ENCODE measurements at places on chromosomes 2 and 18.

GRCh38 chr2:105875241-105875640 is 130.5 kb downstream of the NCK2 start:
- DNase-seq: no peak

GRCh38 chr2:241011296-241011600 is 12.8 kb downstream of the SNED1 start:
- no peak for DNase-seq

GRCh38 chr2:42516418-42516901 is 22.7 kb upstream of the KCNG3 start:
- no peak for DNase-seq

GRCh38 chr2:10228611-10229365 is 73.9 kb upstream of the HPCAL1 start:
- no peak for DNase-seq

GRCh38 chr2:46328829-46329228 is 31.6 kb downstream of the EPAS1 start:
- DNase-seq: no peak

- no peak for DNase-seq
These were observed 136.9 kb upstream of the SPOPL start for GRCh38 chr2:138364554-138365162.

GRCh38 chr2:144595686-144596072 is 75.8 kb upstream of the ZEB2 start:
- DNase-seq: no peak

DNA sequence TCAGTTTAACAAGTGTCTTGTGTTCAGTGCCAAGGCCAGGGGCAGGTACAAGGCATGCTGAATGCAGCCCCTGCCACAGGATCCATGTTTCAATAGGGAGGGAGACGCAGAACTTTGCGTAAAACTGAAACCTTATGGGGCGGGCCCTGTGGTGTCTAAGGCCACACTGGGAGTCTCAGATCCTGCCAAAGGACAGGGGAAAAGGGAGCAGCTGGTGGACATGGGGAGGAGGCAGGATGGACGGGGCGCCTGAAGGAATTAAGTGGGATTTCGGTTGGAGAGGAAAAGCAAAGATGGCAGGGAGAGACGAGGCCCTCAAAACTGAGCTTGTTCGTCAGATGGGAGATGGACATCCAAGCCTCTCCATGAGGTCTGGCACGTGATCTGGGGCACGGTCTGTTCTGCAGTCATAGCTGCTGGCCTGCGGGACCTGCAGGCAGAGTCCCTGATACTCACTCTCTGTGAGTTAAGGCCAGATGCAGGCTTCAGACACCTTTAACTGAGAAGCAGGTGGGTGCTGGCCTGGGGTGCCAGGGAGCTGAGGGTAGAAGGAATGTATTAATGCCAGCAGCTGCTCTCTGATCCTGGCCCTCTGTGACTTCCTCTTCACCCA is 48.8 kb downstream of the TCF7L1 start:
- no peak for DNase-seq

- no peak for DNase-seq
These were observed 43.7 kb upstream of the FOSL2 start for GRCh38 chr2:28348921-28349320.

GRCh38 chr2:10052216-10052615 is 8.9 kb downstream of the KLF11 start:
- no peak for DNase-seq

- DNase-seq: no peak
These were observed 159.6 kb downstream of the RND3 start for GRCh38 chr2:150327564-150328489.

DNA sequence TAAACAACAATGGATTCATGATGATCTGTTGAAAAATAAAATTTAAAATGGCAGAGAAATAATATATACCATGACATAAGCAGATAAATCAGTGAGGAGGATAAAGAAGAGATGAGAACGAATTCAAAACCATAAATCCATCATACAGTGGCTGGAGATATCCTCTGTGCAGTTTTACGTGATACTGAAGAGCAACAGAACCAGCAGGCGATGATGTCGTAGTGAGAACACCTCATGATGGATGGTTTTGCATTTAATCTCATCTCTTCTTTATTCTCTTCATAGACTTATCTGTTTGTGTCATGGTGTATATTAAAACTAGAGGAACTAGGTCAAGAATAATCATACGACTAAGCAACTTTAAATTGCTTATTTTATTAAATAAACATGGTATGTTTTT is 56.3 kb downstream of the TNFRSF11A start:
- DNase-seq: no peak

- no peak for DNase-seq
These were observed 113.6 kb downstream of the ADCYAP1 start for GRCh38 chr18:1018181-1018681.

DNA sequence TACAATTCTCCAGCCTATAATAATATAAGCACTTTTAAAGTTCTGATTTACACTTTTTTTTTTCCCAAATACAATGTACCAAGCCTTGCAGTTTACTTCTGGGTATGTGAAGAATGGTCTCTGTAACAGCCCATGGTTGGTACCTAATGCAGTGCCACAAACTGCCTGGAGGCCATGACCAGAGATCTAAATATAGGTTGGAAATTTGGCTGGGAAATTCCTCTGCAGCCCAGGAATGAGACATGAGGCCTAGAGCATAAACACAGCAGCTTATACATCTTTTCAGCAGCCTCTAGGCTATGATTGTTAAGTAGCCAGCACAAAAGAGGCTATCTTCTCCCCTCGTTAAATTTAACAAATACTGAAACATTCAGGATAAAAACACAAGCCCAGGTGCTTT is 432.0 kb upstream of the FAM98A start:
- DNase-seq: no peak

GRCh38 chr2:70852824-70853223 is 17.2 kb upstream of the CD207 start:
- no peak for DNase-seq

DNA sequence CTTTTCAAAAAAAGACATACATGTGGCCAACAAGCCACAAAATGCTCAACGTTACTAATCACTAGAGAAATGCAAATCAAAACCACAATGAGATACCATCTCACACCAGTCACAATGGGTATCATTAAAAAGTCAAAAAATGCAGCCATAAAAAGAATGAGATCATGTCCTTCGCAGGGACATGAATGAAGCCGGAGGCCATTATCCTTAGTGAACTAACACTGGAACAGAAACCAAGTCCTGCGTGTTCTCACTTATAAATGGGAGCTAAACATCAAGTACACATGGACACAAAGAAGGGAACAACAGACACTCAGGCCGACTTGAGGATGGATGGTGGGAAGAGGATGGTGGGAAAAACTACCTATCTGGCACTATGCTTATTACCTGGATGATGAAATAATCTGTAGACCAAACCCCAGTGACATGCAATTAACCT is 17.8 kb upstream of the ATL2 start:
- DNase-seq: no peak

DNA sequence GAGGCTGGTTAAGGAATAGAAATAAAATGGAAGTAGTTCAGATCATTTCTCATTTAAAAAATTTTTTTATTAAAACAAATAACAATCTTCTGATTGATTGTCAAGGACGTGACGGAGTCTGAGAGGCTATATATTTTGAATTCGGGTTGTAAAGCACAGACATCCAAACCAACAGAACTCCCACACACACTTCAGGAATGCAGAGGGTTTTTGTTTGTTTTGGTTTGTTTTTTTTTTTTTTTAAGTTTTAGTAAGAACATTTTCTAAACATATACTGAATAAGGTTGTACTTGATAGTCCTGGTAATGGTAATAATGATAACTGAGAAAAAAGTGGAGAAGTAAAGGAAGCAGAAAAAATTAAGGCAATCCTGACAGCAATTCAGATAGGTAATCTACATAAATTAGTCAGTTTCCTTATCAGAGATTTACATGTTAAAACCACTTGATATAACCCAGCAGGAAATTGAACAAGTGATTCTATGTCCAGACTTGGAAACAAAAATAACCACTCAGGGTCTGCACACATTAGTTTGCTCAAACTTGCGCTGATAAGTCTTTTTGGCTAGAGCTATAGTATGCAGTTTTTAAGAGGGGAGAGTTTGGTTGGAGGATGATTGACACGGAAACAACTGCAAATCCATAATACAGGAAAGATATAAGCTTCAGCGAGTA is 51.5 kb upstream of the CTAGE1 start:
- DNase-seq: no peak

GRCh38 chr2:193527146-193527545 is 1332.4 kb upstream of the TMEFF2 start:
- DNase-seq: no peak

GRCh38 chr2:11899264-11899818 is 152.9 kb downstream of the LPIN1 start:
- DNase-seq: no peak

DNA sequence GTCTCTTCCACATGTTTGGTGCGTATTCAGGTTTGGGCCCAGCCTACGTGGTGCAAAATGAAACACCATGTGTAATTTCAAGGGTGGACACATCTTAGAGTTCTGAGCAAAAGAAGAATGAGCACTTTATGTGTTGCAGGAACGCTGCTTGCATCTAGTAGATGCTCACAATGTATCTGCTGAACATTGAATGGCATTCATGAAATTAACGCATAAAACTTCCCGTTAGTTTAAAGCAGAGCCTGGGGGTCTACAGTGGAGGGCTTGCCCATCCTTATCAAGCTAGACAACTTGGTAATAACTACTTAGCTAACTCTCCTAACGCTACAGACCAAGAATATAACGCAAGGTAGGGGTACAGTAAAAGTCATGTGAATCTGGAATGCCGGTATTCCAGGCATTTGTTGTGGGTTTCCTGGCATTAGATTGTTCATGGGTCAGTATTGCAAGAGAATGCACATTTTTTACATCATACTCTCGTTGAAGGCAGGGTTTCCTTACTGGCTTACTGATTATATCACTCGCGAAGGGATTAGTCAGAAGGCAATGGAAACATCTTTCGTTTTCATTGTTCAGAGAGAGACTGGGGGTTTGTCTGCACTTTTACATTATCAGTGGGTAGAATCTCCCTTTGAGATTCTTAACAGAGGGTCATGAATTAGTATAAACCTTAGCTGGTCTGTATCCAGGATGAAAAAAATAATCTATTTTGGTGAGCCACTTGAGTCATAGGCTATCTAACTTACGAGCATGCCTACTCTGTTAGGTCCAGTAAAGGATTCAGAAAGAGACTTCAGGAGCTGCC is 229.5 kb upstream of the EPAS1 start:
- no peak for DNase-seq

GRCh38 chr18:59873641-59874040 is 26.2 kb upstream of the PMAIP1 start:
- no peak for DNase-seq

DNA sequence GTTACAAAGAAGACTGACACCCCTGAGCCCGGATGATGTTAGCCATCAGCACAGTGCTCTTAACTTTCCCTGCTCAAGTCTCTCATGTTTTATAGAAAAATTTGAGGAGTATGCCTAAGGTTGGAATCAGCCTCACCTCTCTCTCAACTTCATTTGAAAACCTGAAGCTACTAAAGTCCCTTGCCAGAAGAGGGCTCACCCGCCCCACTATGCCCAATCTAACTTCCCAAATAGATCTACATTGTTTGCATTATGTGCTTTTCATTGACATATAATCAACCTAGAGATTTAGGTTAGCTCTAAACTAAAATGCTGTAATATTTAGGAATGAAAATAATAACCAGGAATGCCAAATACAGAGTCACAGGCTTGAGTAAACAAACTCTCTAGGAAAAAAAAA is 305.4 kb downstream of the NCKAP5 start:
- no peak for DNase-seq

DNA sequence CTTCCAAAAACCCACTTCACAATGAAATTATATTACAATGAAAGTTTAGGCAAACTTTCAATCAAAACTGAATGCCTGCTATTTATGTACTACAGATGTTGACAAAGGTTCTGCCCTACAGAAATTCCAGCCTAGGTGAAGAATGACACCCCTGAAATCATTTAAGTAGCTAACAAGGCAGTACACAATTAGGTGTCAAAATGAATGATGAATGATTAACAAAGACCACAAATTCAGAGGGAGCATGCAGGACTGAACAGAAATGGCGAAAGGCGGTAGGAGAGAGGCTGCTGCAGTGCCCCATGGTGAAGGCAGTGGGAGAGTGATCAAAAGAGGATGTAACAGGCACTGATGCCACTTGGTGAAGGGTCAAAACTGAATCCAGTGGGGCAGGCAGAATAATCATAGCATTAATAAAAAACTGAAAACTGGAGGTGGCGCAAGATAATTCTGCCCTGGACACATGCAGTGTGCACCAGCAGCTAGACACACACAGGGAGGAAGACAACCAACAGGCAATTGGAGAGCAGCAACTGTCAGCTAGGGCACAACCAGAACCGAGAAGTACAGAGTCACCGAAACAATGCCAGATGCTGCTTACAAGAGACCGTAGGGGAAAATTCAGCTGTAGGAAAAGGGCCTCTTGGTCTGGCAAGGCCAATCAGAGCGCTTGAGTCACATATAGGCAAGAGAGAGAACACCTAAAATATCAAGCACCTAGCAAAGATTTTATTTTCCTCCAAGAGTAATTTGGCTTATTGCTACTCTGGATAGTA is 4.5 kb downstream of the TMEM131 start:
- no peak for DNase-seq

- no peak for DNase-seq
These were observed 3.8 kb downstream of the TCF4 start for GRCh38 chr18:55584201-55584600.

- no peak for DNase-seq
These were observed 3.7 kb downstream of the RTP5 start for GRCh38 chr2:241873081-241873802.

DNA sequence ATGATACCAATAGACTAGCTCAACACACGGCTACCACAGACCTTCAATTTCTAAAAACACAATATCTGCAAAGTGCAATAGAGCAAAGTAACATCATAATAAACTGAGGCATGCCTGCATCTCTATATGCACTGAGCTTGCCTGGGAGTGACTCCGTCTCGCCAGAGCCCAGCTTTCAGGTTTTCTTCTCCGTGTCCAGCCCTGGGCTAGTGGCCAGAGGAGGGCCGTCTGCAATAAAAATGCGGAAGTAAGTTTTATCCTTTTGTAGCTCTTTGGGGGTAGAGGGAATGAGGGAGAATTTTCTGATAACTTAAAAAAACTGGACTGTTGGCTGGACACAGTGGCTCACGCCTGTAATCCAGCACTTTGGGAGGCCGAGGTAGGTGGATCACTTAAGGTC is 41.0 kb upstream of the GPR17 start:
- DNase-seq: no peak

DNA sequence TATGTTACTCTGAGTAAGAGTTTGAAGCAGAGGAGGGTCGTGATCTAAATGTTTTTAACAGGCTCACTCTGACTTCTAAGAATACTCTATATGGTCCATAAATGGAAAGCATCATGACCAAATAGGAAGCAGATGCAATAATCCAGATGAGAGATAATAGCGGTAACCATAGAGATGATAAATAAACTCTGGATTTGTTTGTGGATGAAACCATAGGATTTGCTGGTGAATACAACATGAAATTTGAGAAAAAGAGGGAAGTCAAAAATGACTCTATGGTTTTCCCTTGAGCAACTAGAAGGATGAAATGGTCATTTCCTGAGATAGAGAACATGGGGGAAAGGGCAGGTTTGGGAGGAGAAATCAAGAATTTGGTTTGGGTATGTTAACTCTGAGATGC is 3.9 kb downstream of the HEATR5B start:
- no peak for DNase-seq

DNA sequence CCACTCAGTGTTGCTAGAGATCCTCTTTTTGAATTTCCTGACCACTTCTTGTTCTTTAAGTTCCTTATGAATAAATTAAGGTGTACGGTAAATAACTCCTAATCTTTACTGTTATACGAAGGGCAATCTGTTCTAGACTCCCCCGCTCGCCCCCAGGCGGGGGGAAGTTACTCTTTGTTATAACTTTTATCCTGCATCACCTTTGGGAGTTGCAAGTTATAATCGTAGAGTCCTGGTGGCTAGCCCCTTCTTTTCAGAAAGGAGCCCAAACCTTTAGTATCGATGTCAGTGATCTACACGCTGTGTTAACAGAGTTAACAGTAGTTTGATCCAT is 652 bp downstream of the GCA start:
- DNase-seq: no peak
